ENCODE measurements at places on chromosomes 4 and X.

DNA sequence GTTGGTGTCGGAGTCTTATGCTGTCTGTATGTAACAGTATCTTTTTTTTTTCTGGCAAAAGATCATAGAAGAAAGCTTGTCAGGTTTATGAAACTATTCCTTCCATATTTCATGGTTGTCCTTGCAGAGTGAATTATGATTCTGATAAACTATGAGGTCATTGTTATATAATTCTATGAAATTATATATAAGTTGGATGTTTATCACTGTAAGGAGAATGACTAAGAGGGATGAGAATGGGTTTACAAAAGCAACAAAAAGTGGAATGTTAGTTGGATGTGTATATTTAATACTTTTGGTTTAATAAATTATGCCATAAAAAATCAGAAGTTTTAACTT, 43.1 kb downstream of the RAPGEF2 start:
- no peak for DNase-seq

GRCh38 chr4:73762409-73762808, 22.0 kb downstream of the CXCL8 start:
- no peak for DNase-seq

GRCh38 chr4:155658681-155659064, 8.0 kb upstream of the GUCY1A1 start:
- no peak for DNase-seq

DNA sequence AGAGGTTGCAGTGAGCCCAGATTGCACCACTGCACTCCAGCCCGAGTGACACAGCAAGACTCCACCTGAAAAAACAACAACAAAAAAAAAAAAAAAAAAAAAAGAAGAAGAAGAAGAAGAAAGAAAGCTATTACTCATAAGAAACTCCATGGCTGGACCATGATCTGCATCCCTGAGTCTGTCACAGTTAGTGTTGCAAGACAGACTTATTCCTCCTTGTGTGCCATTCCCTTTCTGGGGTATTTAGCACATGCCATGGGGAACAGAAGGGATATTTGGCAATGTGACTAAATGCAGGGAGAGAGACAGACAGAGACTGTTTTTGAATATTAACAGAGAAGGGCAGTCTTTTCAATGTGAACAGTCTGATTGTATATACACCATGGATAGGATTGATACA, 16.7 kb upstream of the PDS5A start:
- no peak for DNase-seq

DNA sequence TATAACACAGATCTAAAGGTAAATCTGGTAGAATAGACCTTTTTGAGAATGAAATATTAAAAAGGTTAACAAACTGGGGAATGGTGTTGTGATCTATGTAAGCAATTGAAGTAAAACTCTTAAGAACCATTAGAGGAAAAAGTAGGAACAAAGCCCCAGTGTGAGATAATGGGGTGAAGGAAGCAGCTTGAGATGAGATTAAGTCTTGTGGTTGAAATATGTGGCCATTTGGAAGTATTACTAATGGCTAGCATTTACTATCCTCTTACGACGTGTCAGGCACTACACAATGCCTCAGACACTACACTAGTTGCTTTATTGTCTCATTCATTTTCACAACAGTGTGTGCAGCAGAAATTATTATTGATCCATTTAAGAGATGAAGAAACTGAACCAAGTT, 25.9 kb upstream of the NDNF start:
- DNase-seq = no peak

DNA sequence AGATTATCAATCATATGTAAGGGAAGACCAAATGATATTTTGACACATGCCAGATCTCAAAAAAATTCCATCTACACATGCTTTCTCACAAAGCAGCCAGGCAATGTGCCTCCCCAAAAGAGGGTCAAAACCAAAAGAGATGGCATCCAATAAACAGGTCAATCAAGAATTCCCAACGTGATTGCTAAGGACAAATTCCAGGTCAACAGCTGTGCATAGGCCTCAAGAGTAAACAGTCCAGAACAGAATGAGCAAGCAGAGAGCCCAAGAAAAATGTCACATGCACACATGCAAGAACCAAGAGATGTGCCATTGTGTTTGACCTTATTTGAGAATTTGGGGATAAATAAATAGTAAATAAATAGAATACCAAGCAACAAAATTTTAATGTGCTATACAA, 136.7 kb downstream of the APBB2 start:
- no peak for DNase-seq

DNA sequence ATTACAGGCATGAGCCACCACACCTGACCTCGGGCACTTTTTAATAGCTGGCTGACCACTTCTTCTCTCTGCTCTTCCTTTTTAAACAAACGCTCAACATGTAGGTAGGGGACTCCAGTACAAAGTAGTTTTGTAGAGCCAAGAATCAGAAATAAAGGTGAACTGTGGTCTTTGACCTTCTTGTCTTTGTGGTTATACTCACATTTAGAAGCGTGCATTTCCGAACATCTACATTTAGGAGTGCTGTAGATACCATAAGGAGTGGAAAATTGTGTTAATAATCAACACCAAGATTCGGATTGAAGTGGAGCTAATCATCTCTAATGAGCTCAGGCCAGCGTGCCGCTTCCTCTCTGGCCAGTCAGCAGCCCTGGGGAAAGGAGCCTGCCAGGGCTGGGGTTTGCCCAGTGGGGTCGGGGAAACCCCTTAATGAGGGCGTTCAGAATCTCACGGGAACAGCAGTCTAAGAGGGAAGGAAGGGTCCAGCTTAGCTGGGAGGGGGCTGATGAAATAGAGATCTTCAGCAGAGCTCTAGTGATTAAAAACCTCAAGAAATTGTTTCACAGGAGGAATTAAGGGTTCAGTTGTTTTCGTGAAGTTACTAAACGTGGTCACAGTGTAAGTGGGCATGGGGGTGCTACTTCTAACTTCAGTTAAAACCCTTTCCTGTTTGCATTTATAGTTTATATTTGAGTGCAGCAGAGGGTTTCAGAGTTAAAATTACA, 81.2 kb downstream of the GAB1 start:
- no peak for DNase-seq

DNA sequence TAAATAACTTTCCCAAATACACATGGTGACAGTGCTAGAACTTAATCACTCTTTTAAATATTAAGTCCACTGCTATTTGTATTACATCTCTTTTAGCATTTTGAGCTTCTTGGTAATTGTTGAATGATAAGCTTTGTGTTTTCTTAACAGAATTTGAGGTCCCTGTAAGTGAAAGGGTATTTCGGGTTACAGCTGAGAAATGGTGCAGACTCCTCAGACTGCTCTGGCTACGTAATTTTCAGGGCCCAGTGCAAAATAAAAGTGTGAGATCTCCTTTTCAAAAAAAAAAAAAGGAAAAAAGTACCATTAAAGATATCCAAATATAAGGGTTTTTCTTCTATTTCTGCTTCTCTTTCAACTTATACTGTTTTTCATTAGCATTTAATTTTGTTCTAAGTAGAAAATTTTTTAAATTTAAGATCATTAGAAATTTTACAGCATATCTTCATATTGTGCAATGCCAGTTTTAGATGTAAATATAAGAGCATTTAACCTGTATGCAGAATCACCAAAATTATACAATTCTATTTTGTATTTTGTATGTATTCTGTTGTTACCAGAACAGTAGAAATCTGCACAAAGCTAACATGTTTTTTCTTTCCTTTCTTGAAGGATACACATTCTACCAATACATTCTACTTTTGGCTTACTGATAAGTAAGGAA, 33.6 kb upstream of the FGF5 start:
- DNase-seq = no peak

GRCh38 chr4:140856621-140857062, 100.5 kb upstream of the TBC1D9 start:
- no peak for DNase-seq
